ENCODE measurements at places on chromosomes 2 and 18.

DNA sequence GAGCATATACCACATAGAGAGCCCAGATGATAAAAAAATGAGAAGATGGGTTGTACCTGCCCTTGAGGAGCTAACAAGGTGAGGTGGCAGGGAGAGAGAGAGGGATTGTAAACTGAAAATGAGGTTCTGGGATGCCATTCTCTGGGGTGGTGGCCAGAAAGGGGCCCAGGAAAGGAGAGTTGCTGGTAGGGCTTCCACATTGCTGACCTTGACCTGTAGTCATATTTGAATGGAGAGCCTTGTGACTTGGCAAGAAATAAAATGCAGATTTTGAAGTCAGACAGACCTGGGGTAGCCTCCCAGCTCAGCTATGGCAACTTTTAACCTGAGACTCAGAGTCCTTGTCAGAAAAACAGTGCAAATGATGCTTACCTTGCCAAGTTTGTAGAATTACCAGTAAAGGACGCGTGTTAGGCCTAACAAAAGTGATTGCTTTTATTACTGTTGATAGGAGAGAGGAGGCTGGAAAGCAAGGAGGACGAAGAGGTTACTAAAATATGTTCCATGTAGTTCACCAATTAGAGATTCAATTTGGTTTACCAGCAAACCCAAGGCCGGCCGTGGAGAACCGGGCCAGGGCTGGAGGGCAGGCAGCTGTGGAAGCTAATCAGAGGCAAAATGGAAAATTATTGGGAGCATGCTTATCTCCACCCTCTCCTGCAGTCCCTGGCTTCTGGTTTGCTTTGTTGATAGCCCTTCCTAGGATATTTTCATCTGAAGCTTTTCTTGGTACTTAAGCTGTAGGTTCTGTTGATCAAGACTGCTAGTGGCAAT is 3.9 kb downstream of the NPAS2 start:
- no peak for DNase-seq

- no peak for DNase-seq
Observed at GRCh38 chr2:233009661-233010060, 3.4 kb downstream of the NGEF start.

GRCh38 chr2:172234716-172235691 is 132.3 kb upstream of the DLX2 start:
- no peak for DNase-seq

GRCh38 chr18:77248873-77249568 is 627 bp upstream of the GALR1 start:
- no peak for DNase-seq

- no peak for DNase-seq
Observed at GRCh38 chr2:7711167-7711566, 794.0 kb downstream of the RNF144A start.

DNA sequence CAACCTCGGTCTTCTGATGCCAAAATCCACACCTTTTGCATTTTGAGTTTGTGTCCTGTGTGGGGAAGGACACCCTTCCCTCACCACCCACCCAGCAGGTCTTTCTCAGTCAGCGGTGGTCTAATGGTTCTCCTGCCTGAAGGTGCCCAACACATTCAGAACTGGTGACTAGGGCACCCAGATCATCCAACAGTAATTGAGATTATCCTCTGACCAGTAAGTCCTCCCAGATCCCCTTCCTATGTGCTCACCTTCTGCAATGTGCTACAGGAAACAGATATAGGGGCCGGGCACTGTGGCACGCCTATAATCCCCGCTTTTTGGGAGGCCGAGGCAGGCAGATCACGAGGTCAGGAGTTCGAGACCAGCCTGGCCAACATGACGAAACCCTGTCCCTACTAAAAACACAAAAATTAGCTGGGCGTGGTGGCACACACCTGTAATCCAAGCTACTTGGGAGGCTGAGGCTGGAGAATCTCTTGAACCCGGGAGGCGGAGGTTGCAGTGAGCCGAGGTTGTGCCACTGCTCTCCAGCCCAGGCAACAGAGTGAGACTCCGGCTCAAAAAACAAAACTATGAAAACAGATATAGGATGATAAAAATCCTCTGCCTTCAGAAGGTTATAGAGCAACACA is 56.2 kb downstream of the REEP1 start:
- no peak for DNase-seq

DNA sequence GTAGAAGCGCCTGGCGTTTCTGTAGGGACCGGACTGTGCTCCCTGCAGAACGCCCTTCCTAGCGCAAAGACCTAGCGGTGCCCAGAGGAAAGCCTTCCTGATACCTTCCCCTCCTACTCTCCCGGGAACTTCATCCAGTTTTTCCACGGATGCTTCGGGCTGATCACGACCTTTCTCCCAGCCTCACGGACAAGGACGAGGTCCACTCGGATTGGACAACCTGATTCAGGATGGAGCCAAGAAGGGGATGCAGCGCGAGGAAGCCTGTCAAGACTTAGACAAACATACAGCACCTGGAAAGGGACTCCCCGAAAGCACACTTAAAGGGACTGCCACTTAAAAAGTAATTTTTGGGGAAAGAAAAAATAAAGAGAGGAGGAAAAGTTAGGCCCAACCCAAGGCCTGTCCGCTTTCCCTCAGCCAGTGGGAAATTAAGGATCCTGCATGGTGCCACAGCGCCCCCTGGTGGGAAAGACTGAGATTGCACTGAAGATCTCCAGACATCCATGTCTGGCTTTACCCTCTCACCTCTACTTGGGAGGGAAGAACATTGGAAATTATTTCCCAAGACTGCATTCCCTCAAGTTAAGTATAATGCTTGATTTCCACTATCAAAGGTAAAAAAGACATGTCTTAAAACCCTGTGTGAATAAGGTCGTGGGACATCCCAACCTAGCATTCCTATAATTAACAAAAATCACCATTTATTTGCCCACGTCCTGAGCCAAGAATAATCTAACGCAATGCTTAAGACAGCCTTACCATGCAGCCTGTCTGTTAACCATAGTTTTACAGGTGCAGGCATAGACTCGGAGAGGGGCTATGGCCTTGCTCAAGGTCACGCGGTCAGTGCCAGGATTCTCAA is 13.4 kb upstream of the COPS8 start:
- peak; percentile 49 for DNase-seq

DNA sequence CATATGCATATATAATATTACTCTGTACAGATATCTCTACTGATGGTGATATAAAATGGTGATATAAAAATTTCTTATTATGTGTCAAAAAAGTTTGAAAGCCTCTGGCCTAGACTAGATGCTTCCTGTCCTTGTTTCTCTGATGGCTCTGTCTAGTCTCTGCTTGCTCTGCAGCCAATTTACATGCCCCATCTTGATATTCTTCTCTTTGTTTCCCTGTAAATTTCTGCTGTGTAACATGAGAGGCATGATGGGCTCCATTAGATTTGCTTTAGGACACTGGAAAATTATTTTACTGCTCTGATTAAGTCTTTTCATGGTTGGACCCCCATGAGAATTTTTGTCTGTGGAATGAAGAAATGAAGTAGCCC is 24.3 kb downstream of the BABAM2 start:
- DNase-seq = no peak

- DNase-seq = no peak
Observed at GRCh38 chr18:24130494-24130893, 8.4 kb upstream of the CABYR start.

DNA sequence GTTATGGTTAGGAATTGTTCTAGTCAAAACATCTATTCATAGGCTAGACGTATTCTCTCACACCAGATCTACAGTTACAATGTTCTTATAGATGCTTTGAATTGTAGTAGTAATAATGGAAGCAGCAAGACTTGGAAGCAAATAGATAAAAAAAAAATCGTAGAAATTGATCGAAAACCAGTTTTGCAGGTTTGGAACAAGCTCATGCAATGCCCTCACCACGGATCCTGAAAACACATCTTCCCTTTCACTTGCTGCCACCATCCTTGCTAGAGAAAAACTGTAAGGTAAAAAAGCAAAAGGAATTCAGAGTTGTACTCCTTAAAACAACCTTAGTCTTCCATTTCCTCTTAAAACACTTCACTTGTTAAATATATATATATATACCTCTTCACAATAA is 4.4 kb downstream of the SULT1C4 start:
- DNase-seq = no peak

- no peak for DNase-seq
Observed at GRCh38 chr2:10879624-10880585, 31.8 kb upstream of the KCNF1 start.

All from NCI-H460 (cell line).